ENCODE measurements at places on chromosomes 5 and 9. TPM values are rescaled to one million over a fixed set of nuclear protein-coding genes. Genes with fewer than 3 reads are reported as not detected.
A peak's percentile ranks its signal among the peaks of the same experiment; 100 is the strongest.

The FAM53C gene
- total RNA-seq: 27.8 TPM

The SLC6A3 gene
- total RNA-seq: 0.10 TPM

The FAXDC2 gene
- total RNA-seq: 18.9 TPM

The OTULIN gene
- 43.1 TPM for total RNA-seq

The SNX30 gene
- 20.8 TPM for total RNA-seq

The ADCY2 gene
- 41.3 TPM for total RNA-seq

The GADD45G gene
- 22.2 TPM for total RNA-seq

The ELP1 gene
- total RNA-seq: 52.1 TPM

The SELENOP gene
- 185 TPM for total RNA-seq

The GPR21 gene
- 2.6 TPM for total RNA-seq

The IL7R gene
- total RNA-seq: 0.72 TPM

The ANKRD18B gene
- total RNA-seq: 6.6 TPM

The IL13 gene
- not detected for total RNA-seq

The NRARP gene
- 18.8 TPM for total RNA-seq

The C5orf63 gene
- 3.4 TPM for total RNA-seq

The LRRC14B gene
- 46.0 TPM for total RNA-seq

DNA sequence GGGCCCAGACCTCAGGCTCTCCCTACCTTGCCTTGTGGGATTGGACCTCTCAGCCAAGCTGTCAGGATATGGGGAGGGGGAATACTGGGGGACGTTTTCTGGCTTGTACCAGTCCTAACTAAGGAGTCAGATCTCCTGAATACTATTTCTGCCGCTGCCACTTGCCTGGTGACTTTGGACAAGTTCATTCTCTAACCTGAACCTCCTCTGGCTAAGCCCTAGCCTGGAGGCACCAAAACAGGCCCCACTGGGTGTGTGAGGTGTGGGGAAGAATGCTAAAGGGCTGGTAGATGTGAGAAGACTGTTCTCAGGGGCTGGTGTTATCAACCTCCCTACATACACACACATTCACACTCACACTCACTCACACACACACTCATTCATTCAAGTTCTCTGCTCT, 1.1 kb downstream of the SLC6A7 start:
- no peak for DNase-seq

- peak; percentile 9 for DNase-seq
These were observed 73.1 kb upstream of the GAS1 start for GRCh38 chr9:87020169-87020950.

GRCh38 chr9:70076678-70077077, 33.0 kb downstream of the MAMDC2 start:
- no peak for DNase-seq

DNA sequence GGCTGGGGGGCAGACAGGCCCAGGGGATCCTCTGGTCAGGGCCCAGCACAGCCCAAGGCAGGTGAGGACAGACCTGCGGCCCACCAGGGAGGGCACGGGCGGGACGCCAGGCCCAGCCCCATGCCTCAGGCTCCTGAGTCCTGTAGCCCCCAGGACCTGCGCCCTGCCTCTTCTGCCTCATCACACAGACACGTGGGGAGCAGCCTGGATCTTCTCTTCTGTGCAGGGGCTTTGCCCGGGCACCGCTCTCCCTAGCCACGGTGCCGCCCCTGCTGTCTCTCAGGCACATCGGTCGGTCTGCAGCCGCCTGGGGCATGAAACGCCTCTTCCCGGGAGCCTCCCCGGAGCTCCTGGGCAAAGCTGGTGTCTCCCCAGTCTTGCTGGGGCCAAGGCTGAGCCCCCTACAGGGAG, 40.2 kb upstream of the EGFL7 start:
- DNase-seq: no peak

GRCh38 chr5:543351-543750, 19.1 kb upstream of the SLC9A3 start:
- no peak for DNase-seq

DNA sequence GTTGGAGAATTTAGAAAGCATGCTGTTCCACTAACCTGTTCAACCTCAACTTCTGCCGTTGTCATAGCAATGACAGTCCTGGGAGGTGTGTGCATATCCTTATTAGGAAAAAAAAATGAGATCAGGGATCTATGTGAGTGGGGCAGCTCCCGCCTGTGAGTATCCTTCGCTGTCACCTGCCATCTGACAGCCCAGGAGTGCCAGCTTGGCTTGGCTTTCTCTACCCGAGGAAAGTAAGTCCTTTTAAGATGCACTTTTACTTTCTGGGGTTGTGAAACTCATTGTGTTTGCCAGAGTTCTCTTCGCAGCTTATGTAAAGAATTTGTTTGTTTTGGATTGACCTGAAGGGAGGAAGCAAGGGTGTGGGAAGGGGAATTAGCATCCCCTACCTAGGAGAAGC, 21.8 kb downstream of the PCDHAC2 start:
- peak; percentile 49 for DNase-seq

DNA sequence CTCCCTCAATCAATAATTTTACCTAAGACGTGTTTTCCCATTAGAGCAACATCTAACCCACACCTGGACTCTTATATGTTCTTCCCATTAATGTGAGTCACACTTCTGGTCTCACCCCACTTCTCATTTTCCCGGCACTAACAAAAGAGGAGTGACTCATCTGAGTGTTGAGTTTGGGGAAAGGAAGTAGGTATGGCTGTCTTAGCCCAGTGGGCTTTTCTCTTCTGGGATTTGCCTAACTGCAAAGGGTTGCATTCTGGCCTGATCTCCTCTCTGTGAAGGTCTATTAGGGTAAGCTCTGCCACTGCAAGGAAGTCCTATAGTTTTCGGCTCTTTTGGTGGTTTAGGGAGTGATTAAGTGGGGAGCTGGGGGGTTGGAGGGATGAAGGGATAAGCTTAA, 195.6 kb downstream of the KIAA0825 start:
- no peak for DNase-seq

- no peak for DNase-seq
These were observed 350.6 kb downstream of the SH3GL2 start for GRCh38 chr9:17929506-17929905.

GRCh38 chr9:99118782-99119466, 14.0 kb downstream of the TGFBR1 start:
- DNase-seq: no peak

- DNase-seq: no peak
These were observed 79.5 kb upstream of the DMRT1 start for GRCh38 chr9:761793-762560.

DNA sequence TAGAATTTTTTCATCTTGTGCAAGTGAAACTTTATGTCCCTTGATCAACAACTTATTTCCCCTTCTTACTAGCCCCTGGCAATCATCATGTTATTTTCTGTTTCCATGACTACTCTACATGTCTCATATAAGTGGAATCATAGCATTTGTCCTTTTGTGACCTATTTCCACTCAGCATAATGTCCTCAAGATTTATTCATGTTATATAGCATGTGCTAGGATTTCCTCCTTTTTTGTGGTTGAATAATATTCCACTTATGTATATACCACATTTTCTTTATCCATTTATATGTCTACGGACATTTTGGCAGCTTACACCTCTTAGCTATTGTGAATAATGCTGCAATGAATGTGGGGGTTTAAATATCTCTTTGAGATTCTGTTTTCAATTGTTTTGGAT, 21.0 kb downstream of the FSD1L start:
- no peak for DNase-seq

- DNase-seq: no peak
These were observed 1377.5 kb upstream of the DMAC1 start for GRCh38 chr9:9177081-9177480.

GRCh38 chr5:55480781-55481180, 54.0 kb downstream of the PLPP1 start:
- no peak for DNase-seq

DNA sequence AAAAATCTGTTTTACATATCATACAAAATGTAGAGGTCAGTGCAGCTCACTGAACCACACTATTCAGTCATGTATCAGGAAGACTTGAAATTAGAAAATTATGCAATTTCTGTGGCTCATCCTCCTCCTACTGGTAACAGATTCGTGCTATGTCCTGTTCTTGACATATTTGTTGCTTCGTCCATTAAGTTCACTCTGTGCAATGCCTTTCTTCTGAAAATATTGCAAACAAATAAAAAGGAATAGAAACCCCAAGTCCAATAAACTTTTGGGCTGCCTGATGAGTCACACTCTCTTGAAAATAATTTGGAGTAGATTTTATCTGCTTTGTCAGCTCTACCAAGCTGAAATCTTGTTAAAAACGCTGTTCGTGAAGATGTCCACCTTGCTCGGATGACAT, 391.2 kb downstream of the RAB3C start:
- DNase-seq: no peak

GRCh38 chr9:33799928-33800704, 4.8 kb downstream of the PRSS3 start:
- DNase-seq: peak; percentile 26

GRCh38 chr5:61965069-61965468, 340.9 kb upstream of the KIF2A start:
- DNase-seq: no peak

DNA sequence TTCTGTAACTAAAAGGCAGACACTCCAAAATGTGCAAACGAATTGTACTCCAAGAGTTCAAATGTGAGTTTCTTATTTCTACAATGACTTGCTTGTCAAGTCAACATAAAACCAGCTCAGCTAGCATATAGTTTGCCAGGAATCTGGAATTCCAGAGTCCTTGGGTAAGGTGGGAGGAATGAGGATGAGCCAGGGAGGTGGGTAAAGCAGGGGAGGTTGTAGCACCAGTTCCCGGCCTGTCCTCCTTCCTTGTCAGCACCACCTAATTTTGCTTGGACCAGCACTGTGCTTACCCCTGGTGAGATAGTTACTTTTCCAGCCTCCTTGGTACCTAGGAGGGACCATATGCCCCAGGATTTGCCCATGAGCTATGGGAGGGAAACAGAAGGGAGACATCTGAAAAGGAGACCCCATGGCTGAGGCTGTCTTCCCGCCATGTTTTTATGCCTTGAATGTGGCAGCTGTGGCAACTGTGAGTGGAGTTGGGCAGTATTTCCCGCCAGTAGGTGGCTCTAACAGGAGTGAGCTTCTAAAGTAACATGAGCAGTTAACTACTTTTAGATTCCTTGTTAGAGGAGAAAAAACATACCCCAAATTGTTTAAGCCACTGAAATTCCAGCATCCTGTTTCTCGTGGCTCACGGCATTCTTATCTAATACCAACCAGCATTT, 302.5 kb downstream of the TENT4A start:
- no peak for DNase-seq

DNA sequence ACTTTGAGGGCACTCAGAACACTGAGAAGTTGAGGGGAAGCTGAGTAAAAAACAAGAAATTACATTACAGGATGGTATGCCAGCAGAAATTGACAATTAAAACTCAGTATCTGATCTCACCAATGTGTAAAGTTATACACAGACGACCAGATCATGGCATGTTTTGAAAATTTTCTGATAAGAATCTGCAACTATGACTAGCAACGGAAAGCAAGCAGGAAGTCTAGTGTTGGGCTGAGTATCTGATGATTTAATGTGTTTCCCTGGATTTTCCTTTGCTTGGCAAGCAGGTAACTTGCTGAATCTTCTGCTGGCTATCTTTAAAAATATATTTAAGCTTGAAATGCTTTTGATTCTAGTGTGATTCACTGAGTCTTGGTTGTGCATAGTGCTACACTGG, 5.2 kb upstream of the GCNT4 start:
- DNase-seq: no peak

- DNase-seq: no peak
These were observed 576.5 kb upstream of the EDIL3 start for GRCh38 chr5:84961193-84961592.

DNA sequence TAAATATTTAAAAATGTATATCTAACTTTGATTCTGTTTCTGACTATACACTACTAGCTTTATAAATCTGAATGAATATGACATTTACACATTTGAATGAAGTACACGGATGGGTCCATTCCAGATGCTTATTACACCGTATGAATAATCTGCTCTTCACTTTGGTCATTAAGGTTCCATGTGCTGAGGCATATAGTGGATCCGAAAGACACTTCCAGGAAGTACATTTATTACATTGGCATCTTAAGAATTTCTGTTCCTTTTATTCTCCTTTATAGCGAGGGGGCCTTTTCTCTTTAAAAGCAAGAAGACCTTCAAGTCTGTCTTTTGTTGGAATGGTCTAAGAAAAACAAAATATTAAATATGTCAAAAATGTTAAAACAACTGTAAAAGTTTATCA, 147.6 kb downstream of the AUH start:
- DNase-seq: no peak

DNA sequence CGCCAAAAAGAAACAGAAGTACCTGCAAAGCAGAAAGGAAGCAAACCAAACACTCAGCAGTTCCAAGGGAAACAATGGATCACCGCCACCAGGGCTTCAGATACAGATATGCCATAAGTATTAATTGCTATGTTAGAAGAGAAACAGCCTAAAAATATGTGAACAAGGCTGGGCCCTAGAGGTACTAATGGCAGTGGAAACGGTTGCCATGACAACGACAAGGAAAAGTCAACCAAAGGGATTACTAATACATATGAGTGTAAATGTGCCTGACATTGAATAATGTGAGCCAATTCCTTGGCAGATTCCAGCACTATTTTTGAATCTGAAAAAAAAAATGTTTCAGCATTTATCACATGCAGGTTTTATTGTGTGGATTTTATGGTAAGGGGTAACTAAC, 75.0 kb downstream of the CAVIN4 start:
- no peak for DNase-seq

- no peak for DNase-seq
These were observed 118.0 kb upstream of the TNPO1 start for GRCh38 chr5:72698481-72698880.

- DNase-seq: no peak
These were observed 20.3 kb downstream of the QSOX2 start for GRCh38 chr9:136225366-136225747.

DNA sequence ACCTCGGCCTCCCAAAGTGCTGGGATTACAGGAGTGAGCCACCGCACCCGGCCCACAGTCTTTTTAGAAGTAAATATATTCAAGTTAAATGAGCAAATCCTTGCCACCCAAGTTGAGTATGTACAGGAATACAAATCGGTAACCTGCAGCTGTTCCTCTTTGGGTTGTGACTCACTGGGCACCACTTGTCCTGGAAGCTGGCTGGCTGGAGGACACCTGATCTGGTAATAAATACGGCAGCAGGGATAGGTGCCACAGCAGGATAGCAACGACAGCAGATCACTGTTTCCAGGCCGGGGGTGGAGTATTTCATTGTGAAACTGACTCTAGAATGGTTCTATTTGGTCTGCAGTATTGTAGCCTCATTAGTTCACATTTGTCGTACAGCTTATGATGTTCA, 35.7 kb upstream of the SLC36A2 start:
- DNase-seq: peak; percentile 83

- DNase-seq: no peak
These were observed 2.1 kb upstream of the MARCHF6 start for GRCh38 chr5:10351199-10351905.

GRCh38 chr5:122462486-122462885, 150.4 kb downstream of the SNCAIP start:
- DNase-seq: no peak

DNA sequence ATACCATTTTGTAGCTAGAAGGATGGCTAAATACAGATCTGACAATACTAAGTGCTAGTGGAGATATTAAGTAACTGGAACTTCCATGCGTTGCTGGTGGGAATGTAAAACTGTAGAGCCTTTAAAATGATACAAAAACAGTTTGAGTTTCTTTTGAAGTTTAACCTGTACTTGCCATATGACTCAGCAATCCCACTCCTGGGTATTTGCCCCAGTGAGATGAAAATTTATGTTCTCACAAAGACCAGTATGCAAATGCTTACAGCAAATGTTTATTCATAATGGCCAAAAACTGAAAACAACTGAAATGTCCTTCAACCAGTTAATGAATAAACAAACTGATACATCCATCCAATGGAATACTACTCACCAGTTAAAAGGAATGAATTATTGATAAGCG, 137.3 kb downstream of the SLC12A2 start:
- DNase-seq: no peak
